ENCODE measurements at places on chromosomes 16 and 17.

DNA sequence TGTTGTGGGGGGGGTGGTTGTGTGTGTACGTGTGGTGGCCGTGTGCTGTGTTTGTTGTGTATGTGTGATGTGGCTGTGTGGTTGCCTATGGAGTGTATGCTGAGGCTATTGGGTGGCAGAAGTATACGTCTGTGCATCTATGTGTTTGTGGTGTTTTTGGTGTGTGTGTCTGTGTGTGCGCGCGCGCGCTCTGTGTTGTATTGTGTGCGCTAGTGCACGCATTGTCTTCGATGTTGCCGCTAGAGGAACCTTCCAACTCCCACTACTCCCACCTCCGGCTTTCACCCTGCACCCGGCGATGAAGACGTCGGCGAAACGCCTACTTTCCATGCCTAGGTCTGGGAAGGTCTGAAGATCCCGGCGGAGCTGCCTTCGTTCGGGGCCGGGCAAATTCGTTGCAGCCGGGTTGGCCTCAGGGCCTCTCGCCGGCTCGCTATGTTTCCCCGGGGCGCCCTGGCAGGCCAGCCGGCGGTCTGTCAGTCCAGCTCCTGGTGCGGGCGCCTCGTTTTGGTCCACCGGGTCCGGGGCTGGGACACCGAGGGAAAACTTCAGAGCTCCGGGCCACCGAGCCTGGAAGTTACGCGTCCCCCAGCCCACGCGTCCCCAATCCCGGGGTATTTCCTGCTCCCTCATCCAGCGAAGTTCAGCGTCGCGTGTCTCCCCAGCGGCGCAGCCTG lies 5.2 kb upstream of the DLX4 start:
- no peak for DNase-seq

DNA sequence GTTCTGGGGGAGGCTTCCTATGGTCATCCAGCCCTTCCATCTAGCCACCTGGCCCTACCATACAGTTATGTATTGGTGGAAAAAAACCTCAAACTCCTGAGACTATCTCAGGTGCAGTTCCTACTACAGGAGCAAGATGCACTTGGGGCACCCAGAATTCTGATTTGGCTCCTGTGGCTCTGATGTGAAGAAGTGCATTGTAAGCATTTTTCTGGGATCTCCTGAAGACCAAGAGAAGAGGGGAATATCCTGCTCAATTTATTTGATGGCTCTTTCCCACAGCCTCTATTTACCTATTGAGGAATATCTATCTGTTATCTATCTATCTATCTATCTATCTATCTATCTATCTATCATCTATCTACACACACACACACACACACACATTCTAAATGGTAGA lies 1981.5 kb downstream of the TP53TG3F start:
- DNase-seq, result no peak

- DNase-seq, result no peak
These were observed 45.1 kb downstream of the CMTM4 start for GRCh38 chr16:66651474-66651765.

DNA sequence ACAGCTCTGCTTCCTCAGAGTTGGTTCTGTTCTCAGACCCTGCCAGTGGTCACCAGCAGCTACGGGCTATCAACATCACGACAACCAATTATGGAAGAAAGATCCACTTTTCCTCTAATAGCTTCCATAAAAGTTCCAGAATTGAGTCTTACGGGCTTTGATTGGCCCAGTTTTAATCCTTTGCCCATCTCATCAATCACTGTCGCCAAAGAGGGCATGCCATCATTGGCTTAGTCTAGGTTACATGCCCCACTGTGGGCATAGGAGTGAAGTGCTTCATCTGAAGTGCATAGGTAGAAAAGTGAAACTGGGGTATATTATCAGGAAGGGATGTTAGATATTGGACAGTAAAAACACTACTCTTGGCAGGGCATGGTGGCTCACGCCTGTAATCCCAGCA lies 76.6 kb upstream of the DHX40 start:
- DNase-seq, result no peak

DNA sequence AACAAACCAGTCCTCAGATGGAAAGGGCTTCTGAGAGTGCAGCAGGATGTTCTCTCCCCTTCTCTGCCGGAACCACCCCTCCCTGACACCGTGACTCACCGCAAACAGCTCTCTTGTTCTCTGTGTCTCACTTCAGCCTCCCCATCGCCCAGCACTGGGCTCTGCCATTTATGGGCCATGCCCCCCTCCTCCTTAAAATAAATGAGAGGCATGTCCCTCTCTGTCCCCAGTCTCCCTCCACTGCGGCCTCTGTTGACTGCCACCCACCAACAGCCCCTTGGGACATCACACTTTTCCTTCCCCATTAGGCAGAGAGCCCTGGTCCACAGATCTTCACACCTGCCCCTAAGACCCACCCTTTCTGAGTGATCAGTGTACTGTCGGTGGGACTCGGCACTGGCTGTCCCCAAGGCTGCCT lies 6.3 kb downstream of the CCDC102A start:
- DNase-seq, result no peak

DNA sequence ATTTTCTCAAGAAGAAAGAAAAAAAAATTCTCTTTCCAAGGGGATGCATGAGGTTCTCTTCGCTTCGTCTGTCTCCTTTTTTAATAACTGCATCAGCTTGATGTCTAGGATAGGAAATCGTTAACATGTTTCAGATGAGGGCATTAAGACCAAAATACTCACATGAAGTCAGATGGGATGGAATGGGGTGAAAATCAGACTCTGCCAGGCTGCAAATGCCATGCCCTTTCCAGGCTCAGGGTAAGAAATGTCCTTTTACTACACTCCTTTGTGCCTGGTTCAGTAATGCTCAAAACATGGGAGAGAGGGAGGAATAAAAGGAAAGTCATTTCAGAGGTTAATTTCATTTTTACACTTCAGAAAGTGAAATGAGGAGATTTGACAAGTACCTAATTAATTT lies 21.7 kb upstream of the ERCC4 start:
- DNase-seq, result no peak

GRCh38 chr17:75619506-75620431 lies 13.5 kb upstream of the SMIM5 start:
- peak; percentile 86 for DNase-seq

DNA sequence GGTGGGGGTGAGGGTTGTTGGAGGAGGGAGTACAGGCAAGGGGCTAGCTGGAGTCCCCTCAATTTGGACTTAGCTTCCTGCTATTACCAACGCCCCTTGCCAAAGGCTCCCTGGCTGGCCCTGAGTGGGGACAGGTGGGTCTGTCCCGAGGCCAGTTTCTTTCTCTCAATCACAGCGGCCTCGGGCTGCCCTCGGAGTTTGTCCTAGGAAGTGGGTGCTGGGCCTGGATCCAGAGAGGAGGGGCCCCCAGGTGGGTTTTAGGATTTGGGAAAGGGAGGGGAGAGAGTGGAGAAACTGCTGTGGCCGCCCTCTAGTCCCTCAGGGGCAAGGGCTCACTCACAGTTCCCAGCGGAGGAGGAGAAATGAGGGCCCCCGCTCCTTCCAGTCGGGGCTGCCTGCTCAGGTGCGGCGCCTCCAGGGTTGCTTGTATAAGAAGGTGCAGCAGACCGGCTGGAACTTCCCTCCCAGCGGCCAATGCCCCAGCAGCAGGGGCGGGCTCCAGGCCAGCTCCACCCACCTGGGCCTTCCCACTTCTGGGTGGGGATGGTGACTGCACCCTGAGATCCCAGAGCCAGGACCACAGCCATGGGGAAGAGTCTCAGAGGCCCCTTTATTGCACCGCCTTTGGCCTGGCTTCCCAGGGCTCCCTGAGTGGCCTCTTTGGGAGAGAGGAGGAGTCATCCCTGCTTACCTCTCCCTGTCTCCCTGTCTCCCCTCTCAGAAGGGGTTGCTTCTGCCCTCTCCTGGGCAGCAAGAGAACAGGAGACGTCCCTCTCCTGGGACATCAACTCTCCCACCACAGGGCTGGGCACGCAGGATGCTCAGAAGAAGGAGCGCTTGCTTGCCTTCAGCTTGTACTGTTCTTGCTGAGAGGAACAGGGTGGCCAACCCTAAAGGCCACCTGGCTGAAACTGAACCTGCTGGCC lies 112.0 kb upstream of the SMURF2 start:
- peak; percentile 60 for DNase-seq

- no peak for DNase-seq
These were observed 98.7 kb downstream of the RAB11FIP4 start for GRCh38 chr17:31490019-31490650.

DNA sequence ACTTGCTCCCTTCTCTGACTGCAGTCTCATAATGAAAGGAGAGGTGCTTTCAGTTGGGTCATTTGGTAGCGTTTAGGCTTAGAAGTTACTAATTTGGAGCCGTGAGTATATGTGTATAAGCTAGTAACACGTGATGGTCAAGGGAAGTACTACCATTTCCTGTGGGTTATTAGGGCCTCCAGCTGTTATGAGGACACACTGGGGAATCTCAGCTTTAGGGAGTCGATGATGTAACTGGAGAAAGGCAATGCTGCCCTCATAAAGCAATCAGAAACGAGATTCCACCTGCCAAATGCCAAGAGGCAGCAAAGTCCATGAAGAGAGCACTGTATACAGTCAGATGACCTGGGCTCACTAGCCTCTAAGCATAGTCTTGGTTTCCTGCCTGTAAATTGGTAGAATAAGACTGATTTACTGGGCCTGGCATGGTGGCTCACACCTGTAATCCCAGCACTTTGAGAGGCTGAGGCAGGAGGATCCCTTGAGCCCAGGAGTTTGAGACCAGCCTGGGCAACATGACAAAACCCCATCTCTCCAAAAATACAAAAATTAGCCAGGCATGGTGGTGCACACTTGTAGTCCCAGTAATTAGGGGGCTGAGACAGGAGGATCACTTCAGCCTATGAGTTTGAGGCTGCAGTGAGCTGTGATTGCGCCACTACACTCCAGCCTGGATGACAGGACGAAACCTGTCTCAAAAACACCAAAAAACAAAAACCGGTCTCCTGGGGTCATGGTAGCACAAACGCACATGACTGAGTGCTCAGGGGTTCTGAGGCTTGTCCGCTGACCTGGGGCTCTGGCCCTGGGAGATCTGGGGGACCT lies 53.0 kb downstream of the SF3B3 start:
- no peak for DNase-seq

DNA sequence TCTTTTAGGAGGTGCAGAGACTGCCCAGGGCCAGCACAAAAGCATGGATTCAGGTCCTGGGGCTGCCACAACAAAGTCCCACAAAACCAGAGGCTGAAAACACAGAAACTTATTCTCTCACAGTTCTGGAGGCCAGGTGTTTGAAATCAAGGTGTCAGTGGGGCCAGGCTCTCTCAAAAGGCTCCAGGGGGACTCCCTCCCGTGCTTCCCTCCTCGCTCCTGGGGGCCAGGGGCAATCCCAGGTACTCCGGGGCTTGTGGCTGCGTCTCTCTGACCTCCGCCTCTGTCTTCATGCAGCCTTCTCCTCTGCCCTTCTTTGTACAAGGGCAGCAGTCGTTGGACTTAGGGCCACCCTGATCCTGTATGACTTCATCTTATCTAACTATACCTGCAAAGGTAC lies 8.3 kb upstream of the RBFOX3 start:
- no peak for DNase-seq

GRCh38 chr17:48053758-48054237 lies 5.6 kb downstream of the NFE2L1 start:
- DNase-seq, result no peak

GRCh38 chr16:4131621-4132020 lies 15.4 kb upstream of the ADCY9 start:
- no peak for DNase-seq

DNA sequence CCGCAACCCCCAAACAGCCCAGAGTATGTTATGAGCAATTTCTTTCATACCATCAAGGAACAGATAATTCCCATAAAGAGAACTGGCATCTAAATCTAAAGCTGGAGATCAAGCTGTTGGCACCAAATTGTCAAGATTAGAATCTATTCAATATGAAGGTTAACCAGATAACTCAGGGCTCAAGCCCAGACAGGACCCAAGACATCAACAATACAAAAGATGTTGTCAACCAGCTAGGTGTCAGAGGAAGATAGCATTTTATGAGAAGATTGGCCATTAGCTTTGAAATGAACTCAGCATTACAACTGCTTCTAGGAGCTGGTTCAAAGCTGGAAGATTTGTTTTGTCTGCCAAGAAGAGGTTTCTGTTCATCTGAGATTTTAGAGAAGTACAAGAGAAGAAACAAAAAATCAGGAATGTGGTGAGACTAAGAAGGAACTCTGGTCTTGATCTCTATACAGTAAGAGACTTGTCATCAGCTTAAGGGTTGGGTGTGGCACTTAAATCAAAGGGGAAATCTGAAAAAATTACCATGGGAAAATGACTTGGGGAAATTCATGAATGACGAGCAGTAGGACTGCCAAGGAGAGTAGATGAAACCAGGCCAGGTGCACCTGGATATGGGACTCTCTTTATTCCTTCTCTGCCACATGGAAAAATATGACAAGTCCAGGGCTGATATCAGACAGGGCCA lies 64.2 kb upstream of the COX10 start:
- no peak for DNase-seq

DNA sequence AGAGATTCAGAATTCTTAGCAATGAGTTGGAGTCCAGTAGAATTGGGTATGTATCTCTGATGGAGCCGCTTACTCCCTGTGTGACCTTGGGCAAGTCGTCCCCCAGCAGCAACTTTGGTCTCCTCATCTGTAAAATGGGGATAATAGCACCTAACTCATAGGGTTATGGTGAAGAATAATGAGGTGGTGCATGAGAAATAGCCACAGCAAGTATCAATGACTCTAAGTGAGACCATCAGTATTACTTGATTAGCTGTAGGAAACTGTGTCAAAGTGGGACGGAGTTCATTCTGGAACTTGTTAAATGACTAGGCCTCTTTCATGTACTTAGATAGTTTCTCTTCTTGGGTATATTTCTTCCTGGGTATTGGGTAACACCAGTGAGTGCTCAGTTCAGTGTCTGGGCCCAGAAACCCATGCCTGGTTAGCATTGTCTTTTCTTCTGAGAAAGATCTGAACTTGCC lies 6.4 kb downstream of the PRKCB start:
- DNase-seq, result no peak

- no peak for DNase-seq
These were observed 45.7 kb downstream of the PHKB start for GRCh38 chr16:47506800-47507199.

- no peak for DNase-seq
These were observed 380.7 kb upstream of the PMFBP1 start for GRCh38 chr16:72552654-72553053.

DNA sequence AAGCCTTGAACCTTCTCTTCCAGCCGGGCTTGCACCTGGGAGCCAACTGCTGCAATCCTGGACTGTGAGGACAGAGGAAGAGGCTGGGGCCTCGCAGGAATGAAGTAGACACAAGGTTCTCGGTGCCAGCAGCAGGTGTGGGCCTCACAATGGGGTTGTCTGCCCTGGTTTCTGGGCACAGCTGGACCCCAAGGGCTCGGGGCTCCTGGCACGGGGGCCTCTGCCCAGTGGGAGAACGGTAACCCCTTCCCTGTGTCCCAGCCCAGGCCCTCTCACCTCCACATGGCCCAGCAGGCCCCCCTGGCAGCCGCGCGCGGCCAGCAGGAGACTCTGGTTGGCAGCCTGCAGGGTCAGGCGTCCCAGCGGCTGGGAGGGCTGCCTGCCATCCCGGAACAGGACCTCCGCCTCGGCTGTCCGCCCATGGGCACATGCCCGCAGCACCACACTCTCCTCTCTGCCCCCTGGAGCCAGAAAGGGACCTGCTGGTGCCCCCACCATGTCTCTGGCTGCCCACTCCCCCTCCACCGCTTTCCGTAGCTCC lies 46.9 kb downstream of the RMI2 start:
- no peak for DNase-seq

- no peak for DNase-seq
These were observed 224.7 kb upstream of the ASIC2 start for GRCh38 chr17:33517746-33518145.

GRCh38 chr17:39156491-39156890 lies 5.1 kb upstream of the PLXDC1 start:
- no peak for DNase-seq

- DNase-seq, result no peak
These were observed 82.5 kb downstream of the NETO2 start for GRCh38 chr16:47061204-47061603.

- DNase-seq, result no peak
These were observed 16.7 kb downstream of the CCDC40 start for GRCh38 chr17:80053102-80053501.
